ENCODE measurements at places on chromosomes 3 and 15.

DNA sequence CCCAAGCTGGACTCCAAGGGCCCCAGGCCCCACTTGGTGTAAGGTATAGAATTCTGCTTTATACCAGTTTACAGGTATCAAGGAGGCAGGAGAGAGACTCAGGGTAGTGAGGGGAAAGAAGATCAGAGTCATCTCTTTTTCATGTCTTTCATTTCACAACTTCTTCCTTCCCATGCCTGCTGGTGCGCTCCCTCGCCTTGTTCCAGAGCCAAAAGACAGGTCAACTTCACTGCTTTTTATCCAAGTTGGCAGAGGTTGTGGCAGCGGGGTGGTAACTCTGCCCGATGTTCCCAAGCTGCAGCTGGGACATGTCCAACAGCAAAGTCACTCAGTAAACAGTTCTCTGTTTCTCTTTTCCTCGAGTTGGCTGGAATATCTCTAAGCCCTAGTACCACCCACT is 86.3 kb upstream of the TCF12 start:
- DNase-seq = peak; percentile 43

GRCh38 chr15:66658044-66658443 is 44.0 kb upstream of the SMAD6 start:
- no peak for DNase-seq

DNA sequence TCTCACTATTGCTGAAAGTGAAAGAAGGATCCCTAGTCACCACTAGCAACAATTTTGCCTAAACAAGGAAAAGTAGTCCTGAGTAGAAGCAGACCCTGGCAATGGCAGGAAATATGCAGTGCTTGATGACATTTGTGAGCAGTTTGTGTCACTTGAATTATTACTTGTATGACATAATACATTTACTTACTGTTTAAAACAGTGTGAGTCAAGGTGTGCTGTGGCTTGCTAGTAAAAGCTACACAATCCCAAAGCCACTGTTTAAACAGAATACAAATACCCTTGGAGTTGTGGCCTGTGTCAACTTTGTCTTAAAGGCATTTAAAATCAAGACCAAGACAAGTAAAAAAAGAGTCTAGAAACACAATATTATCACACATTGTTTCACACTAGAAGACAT is 775.4 kb downstream of the ROBO1 start:
- DNase-seq = no peak

GRCh38 chr3:12004741-12005513 is 739 bp downstream of the SYN2 start:
- no peak for DNase-seq

GRCh38 chr15:59300618-59301139 is 72.0 kb downstream of the MYO1E start:
- DNase-seq = no peak

DNA sequence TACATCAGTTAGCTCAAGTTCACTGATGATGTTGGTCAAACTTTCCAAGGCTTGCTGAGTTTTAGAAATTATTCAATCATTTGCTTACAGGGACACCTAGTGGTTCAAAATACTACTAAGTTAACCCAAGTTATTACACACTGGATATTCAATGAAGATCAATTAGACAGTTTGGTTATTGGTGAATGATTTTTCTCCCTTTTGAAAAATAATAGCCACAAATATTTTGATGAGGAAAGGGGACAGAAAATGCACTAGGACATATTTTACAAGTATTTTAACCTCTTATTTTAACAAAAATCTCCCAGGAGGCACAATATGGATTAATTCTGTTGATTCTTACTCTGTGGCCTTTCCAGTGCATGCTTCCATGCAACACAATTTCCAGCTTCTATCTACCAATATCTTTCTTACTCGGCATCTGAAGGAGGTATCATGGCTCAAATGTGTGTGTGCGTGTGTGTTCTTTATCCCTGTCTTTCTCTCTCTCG is 20.1 kb upstream of the GOLGA6L2 start:
- DNase-seq = no peak

GRCh38 chr15:89864958-89865739 is 28.6 kb downstream of the AP3S2 start:
- no peak for DNase-seq

- no peak for DNase-seq
These were observed 112.7 kb downstream of the STAC start for GRCh38 chr3:36493051-36493450.

DNA sequence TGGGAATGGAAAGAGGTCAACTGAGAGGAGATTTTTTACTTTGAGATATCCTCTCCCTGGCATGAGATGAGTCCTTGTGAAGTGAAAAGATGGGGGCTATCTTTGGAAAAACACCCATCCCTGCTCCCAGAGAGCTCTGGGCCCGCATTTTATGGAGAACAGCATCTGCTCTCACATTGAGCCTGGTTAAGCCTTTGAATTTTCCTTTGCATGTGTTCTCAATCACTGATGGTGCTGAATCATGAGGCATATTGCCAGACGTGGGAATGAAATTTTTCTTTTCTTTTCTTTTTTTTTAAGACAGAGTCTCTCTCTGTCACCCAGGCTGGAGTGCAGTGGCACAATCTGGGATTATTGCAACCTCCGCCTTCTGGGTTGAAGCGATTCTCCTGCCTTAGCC is 24.4 kb downstream of the TMEM45A start:
- no peak for DNase-seq

- peak; percentile 54 for DNase-seq
These were observed 9.1 kb upstream of the NCKIPSD start for GRCh38 chr3:48694610-48695392.

DNA sequence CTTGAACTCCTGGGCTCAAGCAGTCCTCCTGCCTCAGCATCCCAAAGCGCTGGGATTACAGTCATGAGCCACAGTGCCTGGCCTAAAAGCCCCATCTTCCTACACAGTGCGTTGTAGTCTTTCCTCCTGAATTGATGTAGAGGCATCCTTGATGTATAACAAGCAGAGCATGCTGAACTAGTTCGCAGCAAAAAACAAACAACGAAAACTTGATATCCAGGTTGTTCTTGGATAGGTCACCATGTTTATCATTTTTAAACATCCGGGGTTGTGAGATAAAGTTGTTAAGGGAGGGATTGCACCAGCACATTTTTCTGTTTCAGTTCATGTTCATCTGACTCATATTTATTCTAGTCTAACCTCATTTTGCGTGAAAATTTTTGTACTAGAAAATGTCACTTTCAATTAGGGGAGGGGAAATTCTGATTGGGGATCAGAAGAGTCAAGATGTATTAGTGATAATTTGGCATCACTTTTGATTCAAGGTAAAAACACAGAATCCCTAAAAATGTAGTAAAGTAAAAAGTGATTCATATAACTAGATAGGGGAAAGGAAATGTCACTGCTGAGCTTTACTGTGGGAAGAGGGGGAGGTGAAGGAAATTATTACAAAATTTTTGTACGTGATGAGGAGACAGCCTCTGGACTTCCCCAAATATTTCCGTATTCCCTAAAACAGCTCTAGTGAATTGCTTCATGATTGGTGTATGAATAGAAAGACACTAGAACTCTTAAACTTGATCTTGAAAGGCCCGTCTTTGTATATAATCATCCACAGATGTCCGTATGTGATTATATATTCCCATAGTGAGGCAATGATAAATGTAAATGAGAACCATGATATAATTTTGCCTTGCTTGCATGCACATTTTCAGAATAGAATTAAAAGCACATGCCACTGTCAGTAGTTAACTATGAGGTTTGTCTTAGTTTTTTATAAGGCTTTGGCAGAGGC is 22.9 kb downstream of the RAB8B start:
- DNase-seq = no peak

- no peak for DNase-seq
These were observed 37.8 kb downstream of the PTH1R start for GRCh38 chr3:46915297-46915822.

GRCh38 chr15:24067733-24068501 is 380.8 kb upstream of the NDN start:
- DNase-seq = no peak

DNA sequence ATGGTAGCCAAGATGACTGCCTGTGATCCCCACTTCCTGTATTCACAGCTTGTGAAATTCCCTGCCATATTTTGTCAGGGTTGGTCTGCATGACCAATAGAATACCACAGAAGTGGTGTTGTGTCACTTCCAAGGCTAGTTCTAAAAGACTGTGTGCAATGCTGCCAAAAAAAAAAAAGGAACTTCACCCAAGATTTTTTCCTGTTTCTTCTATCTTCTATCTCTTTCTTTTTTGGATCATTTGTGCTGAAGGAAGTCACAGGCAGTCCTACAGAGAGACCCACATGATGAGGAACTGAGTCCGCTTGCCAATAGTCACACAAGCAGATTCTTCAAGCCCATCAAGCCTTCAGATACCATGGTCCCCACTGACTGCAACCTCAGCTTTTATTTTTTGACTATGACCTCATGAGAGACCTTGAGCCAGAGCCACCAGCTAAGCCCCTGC is 18.1 kb upstream of the RAF1 start:
- no peak for DNase-seq

- DNase-seq = no peak
These were observed 9.9 kb upstream of the CD200R1L start for GRCh38 chr3:112856537-112856936.

DNA sequence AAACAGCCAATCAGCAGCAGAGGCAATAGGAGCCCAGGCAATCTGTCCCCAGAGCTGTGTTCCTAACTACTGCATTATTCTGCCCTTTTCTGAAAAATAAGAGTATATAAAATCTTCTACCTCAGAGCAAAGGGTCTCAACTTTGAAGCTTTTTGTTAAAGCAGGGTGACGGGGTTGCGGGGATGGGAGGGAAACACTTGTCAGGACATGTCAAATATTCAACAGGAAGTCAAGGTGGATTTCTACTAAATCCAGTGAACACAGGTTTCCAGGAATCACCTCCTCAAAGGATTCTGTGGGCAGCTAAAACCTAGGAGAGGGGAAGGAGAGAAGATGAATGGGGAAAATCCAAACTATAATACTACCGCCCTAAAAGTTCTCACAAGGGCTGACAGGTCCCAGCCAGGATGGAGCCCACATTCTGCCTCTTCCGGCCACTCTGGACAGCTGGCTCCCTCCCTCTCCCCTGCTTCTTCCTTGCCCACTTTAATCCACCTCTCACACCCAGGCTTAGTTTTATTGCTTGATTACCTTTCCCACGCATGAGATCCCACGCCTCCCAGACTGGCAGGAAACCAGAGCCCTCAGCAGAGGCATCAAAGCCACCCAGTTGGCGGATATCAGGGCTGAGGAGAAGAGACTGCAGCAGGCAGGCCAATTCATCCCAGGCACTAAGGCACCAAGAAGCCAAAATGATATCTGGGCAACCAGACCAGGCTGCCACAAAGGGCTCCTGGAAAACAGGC is 77.2 kb downstream of the OSBPL10 start:
- no peak for DNase-seq

DNA sequence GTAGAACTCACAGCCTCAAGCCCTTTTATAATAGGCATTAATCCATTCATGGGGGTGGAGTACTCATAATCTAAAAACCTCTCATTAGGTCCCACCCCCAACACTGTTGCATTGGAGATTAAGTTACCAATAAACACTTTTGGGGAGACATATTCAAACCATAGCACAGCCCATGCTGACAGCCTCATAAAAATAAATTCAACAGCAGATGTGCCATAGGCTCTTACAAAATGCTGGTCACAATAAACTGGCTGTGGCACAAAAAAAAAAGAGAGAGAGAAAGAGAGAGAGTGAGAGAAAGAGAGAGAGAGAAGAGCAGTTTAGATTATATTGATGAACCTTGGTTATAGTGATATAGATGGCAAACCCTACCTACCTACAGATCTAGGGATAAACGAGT is 1000.9 kb downstream of the TUSC7 start:
- no peak for DNase-seq

- no peak for DNase-seq
These were observed 19.0 kb upstream of the C15orf61 start for GRCh38 chr15:67501836-67502461.

DNA sequence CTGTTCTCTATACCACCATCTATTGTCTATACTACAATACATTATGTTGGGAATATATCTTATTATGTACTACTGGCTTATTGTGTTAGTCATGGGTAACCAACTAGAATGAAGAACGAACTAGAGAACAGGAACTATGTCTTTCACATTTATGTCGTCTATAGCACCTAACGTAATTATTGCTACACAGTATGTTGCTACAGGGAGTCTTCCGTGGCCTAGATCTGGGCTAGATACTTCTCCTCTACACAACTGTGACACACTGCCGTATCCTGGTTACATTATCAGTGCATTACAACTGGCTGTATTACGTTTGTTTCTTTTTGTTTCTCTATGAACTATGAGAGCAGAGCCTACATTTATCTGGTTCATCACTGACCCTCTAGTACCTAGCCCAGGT is 34.0 kb downstream of the SCG5 start:
- DNase-seq = no peak

- DNase-seq = no peak
These were observed 217.2 kb downstream of the THSD4 start for GRCh38 chr15:71332431-71333004.

DNA sequence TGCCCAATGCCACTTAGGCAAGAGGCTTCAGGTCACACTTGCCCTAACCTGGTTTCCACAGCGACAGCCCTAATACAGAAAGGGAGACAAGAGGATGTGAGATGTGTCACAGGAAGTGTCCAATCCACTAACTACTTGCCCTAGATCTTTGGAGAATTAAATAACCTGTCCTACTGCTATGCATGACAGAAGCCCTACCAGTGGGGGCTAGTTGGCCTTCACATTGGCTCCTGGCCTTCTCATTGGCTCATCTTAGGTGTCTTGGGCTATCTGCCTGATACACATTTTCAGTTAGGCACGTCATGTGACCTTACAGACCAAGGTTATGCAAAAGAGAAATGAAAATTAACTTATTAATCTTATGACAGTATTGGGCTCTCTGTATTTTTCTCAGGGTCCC is 449.9 kb downstream of the FHIT start:
- DNase-seq = no peak

GRCh38 chr3:38297947-38298711 is 16.0 kb downstream of the SLC22A14 start:
- no peak for DNase-seq

DNA sequence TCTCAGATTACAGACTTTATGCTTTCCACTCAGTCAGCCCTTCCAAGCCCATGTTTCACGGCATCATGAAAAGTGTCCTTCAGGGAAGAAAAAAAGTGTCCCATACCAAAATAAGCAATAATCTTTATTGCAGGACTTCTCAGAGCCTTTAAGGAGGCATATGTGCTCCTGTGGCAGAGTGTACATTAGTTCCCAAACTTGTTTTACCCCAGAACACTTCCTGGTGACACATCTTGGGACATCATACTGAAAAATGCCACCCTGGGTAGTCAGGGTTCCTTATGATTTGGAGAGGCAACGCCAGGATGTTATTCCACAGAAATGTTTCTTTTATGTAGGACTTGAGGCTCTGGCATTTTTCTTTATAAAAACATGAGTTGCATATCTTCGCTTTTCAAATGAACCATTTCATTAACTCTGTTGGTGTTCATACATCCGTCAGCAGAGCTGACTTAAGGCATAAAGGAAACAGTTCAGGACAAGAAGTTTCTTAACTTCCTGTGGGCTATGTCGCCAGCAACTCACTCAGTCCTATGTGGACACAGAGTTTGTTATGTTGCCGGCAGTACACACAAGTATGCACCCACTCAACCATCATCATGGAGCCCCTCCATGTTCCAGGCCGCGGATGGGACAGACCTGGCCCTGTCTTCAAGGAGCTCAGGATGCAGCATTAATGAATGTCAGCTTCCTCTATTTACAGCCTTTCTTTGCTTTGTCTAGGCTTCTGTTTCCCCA is 63.8 kb downstream of the CASR start:
- DNase-seq = no peak
